NCI-H2081 (cell line): ENCODE measurements at places on chromosomes 2 and 18.

GRCh38 chr2:74911061-74911460 is 47.4 kb upstream of the POLE4 start:
- no peak for DNase-seq

DNA sequence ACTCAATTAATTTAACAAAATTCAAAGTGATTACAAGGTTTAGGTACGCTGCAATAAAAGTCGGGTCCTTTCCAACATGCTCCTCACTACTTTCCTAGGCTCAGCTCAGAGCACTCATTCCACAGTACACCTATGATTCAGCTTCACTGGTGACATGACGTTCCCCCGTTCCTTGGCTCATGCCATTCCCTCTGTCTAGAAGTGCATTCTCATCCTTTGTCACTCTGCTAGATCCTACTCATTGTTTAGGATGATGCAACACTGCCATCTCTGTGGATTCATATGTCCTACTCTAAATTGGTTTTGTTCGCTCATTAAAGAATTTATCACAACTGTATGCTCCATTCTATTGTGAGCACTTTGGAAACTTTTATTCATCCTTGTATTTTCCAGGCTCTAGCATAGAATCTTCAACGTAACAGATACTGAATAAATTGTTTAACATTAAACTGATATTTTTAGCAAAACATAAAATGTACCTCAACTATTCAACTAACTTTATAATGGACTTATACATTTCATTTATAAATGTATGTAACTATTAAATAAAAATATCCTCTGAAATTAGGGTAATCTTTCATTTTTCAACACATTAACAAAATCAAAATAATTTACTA is 78.6 kb downstream of the FAM228A start:
- DNase-seq: no peak

DNA sequence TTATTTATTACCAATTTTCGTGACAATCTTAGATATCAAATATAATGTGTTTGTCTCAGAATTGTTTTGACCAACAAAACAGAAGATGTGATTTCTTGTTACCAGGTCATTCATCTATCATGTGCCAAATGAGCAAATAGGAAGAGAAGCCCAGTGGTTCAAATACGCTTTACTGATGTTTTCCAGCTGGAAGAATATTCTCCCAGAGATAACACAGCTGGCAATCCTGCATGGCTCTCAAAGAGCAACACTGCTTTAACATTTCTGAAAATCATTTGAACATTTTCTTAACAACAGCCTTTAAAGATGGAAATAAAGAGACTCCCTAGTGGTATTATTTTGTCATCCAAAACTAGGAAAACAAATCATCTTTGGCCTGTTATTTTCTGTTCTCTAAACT is 359.8 kb downstream of the CTNNA2 start:
- DNase-seq: no peak

- no peak for DNase-seq
These were observed 483.0 kb upstream of the NRP2 start for GRCh38 chr2:205199165-205199850.

GRCh38 chr2:31337860-31338259 is 76.7 kb downstream of the XDH start:
- DNase-seq: no peak

- no peak for DNase-seq
These were observed 460.1 kb downstream of the NR4A2 start for GRCh38 chr2:155872396-155872795.

DNA sequence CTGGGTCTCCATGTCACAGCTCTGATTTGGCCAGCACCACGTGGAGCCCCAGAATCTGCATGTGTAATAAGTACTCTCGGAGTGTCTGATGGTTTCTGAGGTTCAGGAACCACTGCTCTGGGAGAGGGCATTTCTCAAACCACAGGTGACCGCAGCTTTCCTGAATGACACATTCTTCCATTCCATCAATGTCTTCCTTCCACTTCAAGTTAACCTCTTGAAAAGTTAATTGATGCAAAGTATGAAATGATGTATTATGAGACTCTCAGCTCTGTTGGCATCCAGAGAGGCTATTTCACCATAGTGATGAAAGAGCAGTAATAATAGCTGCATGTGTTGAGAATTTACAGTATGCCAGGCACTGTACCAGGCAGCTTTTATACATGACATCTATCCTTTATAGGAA is 61.3 kb upstream of the CRIM1 start:
- no peak for DNase-seq

DNA sequence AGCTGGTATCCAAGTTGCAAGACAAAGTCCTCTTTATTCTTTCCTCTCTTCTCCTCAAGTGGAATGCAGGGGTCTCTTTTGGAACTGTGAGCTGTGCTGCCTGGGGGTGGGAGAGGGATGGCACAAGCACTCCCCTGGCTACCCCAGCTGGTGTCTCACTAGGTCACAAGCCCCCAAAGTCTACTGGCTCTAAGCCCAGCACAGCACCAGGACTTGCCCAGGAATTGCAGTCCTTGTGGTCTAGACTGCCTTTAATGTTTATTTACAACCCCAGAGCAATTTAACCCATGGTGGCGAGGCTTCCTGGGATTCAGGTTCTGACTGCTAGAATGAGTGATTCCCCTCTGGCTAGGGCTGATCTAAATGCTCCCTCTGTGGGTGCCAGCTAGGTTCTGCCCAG is 199.0 kb upstream of the STK17B start:
- DNase-seq: no peak

- DNase-seq: no peak
These were observed 9.1 kb upstream of the IL1RN start for GRCh38 chr2:113118263-113118657.

- peak; percentile 24 for DNase-seq
These were observed 485.2 kb downstream of the PTPRM start for GRCh38 chr18:8052237-8052701.

- no peak for DNase-seq
These were observed 41.0 kb upstream of the MGAT4A start for GRCh38 chr2:98771721-98772524.

- DNase-seq: no peak
These were observed 77.6 kb downstream of the FHOD3 start for GRCh38 chr18:36375118-36375517.

GRCh38 chr2:19114754-19115231 is 243.6 kb downstream of the OSR1 start:
- no peak for DNase-seq

DNA sequence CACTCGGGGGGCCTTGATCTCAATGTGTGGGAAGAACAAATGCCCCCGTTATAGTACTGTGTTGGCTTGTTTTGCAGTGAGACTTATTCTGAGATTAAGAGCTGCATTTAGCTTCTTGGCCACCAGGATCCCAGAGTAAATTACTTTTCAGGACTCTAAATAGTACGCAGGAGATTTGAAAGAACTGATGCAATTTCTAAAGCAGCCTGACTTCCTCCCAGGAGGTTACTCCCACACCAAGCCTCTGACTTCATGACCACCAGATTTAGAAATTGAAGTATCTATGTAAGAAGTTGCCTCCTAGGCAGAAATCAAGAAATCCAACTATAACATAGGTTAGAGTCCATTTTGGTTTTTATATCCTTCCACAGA is 67.0 kb downstream of the FEZ2 start:
- no peak for DNase-seq

GRCh38 chr2:235598532-235599531 is 105.0 kb downstream of the AGAP1 start:
- no peak for DNase-seq

DNA sequence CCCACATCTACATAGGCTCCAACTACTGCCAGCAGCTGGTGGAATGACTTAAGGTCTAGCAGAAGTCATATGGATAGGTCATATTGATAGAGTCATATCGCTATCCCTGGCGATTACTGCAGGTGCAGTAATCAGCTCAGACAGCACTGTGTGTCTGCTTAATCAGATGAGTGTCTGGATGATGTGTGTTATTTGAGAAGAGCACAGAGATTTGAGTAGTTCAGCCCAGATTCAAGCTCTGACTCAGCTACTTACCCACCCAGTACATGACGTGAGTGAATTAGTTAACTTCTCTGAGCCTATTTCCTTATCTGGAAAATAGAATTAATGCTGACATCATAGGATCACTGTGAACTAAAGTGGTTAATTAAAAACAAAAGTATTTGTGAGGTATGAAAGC is 78.9 kb downstream of the EHD3 start:
- DNase-seq: no peak

- DNase-seq: no peak
These were observed 12.3 kb upstream of the C2orf42 start for GRCh38 chr2:70203086-70203485.

DNA sequence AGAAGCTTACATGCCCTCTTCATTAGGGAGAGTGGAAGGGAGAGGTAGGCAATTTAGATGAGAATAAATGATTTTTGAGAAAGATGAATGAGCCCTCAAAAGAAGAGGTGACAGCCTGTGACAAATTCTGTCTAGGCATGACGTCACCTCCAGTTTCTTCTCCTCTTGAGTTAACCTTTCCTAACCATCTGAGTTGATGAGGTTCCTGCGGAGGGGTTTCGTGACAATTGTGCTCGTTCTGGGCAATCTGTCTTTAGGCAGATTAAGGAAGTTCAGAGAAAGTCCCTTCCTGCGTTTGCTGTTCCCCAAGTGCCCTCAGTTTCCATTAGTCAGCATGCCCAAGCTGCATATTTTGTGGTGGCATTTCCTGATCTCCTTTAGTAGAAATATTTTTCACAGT is 640.2 kb upstream of the SYT4 start:
- DNase-seq: no peak

DNA sequence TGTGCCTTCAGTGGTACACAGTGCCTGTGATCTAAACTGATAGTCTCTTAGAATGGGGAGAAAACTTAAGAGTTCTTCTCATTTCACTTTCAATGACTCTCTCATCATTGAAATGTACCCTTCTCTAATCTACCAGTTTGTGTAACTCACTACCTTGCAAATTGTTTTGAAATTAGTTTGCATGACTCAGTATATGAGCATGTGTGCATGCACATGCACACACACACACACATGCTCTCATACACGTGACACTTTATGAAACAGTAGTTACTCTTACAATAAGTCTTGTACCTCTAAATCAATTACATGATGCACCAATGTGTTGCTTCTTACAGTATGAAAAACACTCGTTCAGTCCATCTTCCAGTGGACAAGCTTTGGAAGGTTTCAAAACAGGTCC is 10.6 kb downstream of the LYPD6B start:
- DNase-seq: no peak

- no peak for DNase-seq
These were observed 204.7 kb downstream of the INSIG2 start for GRCh38 chr2:118292991-118293390.

GRCh38 chr2:117716505-117716904 is 98.0 kb upstream of the DDX18 start:
- DNase-seq: no peak

DNA sequence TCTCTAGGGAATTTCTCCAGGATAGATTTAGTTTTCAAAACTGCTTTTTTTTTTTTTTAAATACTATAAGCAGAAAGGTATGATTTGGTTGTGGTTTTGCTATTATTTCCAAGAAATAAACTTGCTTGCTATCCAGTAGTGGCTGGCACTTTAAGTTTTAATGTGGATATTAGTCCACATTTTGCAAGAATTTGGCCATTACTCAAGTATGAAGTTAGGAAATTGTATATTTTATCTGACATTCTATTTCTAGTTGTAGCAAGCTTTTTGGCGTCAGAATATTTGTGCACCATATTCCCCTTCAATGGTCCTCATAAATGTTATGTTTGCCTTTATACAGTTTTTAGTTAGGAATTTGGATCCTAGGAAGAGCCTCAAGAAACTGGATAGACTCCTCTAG is 226.3 kb downstream of the ZNF521 start:
- no peak for DNase-seq

- no peak for DNase-seq
These were observed 19.6 kb upstream of the ESPNL start for GRCh38 chr2:238080518-238080917.

DNA sequence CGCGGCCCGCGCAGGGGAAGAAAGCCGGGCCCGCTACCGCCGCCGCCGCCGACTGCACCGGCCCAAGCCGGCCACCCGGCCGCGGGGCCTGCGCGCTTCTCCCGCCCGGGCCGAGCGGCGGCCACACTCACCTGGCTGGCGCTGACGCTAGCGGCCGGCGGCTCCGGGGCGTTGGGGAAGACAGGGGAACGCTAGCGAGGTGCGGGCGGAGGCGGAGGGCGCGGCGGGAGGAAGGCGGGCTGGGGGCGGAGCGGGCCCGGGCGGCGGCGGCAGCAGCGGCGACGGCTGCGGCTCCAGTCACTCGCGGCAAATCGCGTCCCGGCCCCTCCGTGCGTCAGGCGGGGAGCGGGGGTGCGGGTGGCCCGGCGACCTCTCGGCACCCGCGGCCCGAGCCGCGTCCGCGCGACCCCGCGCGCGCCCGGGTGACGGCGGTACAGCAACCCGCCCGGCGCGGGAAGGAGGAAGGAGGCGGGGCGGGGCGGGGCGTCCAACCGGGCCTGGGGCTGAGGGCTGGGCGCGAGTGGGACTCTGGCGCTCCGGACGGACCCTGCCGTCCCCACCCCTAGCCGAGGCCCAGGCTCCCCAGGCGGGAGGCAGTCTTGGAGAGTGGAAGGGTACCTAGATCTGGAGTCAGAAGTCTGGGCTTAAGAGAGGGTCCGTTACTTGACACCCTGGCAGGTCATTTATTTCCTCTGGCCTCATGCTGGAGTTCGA is at the start of gene SESTD1:
Gene SESTD1 (minus strand): TSS at position 465 of the 714 bp plus-strand sequence. CDS start 72,991 bp downstream, outside the sequence.
- peak; percentile 64 for DNase-seq

DNA sequence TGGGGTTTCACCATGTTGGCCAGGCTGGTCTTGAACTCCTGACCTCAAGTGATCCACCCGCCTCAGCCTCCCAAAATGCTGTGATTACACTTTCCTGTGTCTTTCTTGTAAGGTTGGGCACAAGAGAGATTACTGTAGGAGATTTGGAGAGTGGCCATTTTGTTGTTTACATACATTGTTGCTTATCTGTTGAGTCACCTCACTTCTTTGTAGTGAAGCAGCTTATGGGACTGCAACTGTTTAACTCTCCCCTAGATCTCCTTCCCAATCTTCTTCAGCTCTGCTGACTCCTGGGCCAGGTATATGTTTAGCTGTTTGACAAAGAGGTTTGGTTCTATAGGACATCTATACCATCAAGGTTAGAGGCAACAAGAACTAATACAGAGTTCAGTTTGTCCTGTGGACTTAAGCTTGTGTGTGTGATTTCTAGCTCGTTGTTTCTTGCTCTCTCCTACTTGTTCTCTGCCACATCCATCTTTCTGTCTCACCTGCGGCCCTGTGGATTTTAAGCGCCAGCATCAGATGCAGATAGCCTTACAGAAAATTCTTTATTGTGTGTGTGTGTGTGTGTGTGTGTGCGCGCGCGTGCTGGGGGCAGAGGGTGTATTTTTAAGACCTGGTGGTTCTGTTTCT is 95.4 kb downstream of the HAUS1 start:
- no peak for DNase-seq

DNA sequence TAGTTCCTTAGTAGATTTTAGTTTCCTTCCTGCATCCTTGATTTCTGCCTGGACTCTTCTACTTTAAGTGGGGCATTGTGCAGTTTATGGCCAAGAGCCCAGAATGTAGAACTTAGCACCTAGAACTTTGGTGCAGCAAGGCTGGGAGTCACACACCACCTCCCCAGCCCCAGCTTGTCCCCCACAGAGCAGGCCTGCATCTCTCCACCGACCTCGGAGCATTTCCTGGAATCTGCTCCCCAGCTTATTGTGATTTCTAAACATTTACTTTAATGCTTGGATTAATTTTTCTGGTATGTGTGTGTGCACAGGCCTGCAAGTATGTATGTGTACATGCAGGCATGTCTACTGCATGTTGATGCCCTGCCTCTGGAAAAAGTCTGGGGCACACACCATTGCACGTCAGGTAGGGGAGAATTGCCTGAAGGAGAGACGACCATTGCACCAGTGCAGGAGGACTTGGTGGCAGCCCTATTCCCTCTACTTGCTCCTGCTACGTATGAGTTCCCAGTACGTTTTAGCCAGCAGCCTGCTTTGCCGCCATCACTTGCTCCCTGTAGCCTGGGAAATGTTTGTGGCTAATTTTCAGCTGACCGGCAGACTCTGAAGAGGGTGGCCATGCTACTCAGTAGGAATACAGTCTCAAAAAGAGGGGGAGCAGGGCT is 419.9 kb upstream of the HS6ST1 start:
- DNase-seq: no peak
